Right lobe of liver (tissue), 6 donors: ENCODE measurements at places on chromosomes 6 and 20. TPM values are rescaled to one million over a fixed set of nuclear protein-coding genes. Genes with fewer than 3 reads are reported as not detected.

GRCh38 chr20:22274330-22274729 lies 310.0 kb downstream of the FOXA2 start:
- no peak for DNase-seq

DNA sequence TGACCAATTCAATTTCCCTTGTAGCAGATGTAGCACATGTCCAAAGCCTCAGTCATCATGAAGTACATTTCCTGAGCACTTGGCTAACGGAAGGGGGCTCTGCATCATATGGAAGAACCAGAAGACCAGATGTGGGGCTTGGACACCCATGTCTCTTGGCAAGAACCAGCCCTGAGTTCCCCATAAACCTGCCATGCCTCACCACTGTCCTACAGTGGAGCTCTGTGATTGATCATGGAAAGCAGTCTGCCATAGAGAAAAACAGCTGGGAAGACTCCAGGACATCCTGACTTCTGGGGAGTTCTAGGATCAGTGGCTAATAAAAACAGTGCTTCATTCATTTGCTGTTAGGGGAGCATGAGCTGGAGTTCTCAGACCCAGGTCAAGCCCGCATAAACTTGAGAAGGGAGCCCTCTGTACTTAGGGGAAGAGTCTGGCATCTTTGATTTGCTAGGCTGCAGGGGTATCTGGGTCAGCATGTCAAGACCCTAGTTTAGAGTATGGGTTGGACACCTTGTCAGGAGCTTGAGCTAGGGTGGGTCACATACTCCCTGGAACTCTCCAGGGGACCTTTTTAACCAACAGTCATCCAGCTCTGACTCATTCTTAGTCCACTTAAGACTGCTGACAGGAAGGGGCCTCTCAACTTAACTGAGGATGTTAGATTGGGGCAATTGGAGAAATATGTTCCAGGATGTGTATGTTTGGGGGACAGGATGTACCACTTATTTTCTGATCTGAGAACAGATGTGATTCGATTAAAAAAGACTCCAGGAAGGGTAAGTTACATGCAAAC lies 26.3 kb upstream of the TRAM2 start:
- DNase-seq: no peak

CYB5R4 gene
- 6.5 TPM for total RNA-seq

TRIM10 gene
- 1.9 TPM for total RNA-seq
